ENCODE measurements at places on chromosomes 3 and 15. TPM values are rescaled to one million over a fixed set of nuclear protein-coding genes. Genes with fewer than 3 reads are reported as not detected.

The FOXB1 gene
- total RNA-seq = not detected

The FAIM gene
- total RNA-seq = 6.0 TPM

The PCLAF gene
- 11.7 TPM for total RNA-seq

The ARPIN gene
- total RNA-seq = 8.9 TPM

The PATL2 gene
- total RNA-seq = 0.85 TPM

The GABRR3 gene
- not detected for total RNA-seq

The PPARG gene
- total RNA-seq = 17.7 TPM

The GP9 gene
- total RNA-seq = not detected

The TF gene
- total RNA-seq = under 0.01 TPM

The GPR156 gene
- total RNA-seq = not detected

The CCDC13 gene
- total RNA-seq = 0.64 TPM

The ARIH1 gene
- 28.2 TPM for total RNA-seq

The NR2E3 gene
- total RNA-seq = not detected

The OR5K2 gene
- total RNA-seq = not detected

The CLEC3B gene
- not detected for total RNA-seq

The ISL2 gene
- not detected for total RNA-seq

The SH3GL3 gene
- total RNA-seq = 2.1 TPM

The NR2F2 gene
- 4.8 TPM for total RNA-seq

The PLCH1 gene
- total RNA-seq = under 0.01 TPM

The CYP1A2 gene
- not detected for total RNA-seq

The SNX22 gene
- 0.21 TPM for total RNA-seq

The KBTBD12 gene
- total RNA-seq = not detected

The CCK gene
- total RNA-seq = 0.96 TPM

The RNF7 gene
- total RNA-seq = 39.9 TPM

The MLF1 gene
- total RNA-seq = 4.9 TPM

The RAD51 gene
- total RNA-seq = 0.21 TPM

The UBAP1L gene
- total RNA-seq = 0.72 TPM

The MKRN3 gene
- not detected for total RNA-seq

The BDH1 gene
- total RNA-seq = 16.0 TPM

The KCNMB2 gene
- not detected for total RNA-seq

The AADAC gene
- total RNA-seq = not detected

The MFSD1 gene
- 48.4 TPM for total RNA-seq

The FETUB gene
- total RNA-seq = not detected

The WDR93 gene
- total RNA-seq = not detected

The STAB1 gene
- 0.24 TPM for total RNA-seq

The TNFSF10 gene
- 30.5 TPM for total RNA-seq

The STXBP5L gene
- not detected for total RNA-seq

The RARB gene
- total RNA-seq = 0.96 TPM

The MRPS22 gene
- 72.5 TPM for total RNA-seq

The ZNF385D gene
- not detected for total RNA-seq

The SMAD3 gene
- 20.7 TPM for total RNA-seq

Measured in tracheal epithelial cell (primary cell).